CD4-positive, alpha-beta T cell treated with Interleukin-1 beta for 1 hour (primary cell): ENCODE measurements at places on chromosomes 16 and 17.

DNA sequence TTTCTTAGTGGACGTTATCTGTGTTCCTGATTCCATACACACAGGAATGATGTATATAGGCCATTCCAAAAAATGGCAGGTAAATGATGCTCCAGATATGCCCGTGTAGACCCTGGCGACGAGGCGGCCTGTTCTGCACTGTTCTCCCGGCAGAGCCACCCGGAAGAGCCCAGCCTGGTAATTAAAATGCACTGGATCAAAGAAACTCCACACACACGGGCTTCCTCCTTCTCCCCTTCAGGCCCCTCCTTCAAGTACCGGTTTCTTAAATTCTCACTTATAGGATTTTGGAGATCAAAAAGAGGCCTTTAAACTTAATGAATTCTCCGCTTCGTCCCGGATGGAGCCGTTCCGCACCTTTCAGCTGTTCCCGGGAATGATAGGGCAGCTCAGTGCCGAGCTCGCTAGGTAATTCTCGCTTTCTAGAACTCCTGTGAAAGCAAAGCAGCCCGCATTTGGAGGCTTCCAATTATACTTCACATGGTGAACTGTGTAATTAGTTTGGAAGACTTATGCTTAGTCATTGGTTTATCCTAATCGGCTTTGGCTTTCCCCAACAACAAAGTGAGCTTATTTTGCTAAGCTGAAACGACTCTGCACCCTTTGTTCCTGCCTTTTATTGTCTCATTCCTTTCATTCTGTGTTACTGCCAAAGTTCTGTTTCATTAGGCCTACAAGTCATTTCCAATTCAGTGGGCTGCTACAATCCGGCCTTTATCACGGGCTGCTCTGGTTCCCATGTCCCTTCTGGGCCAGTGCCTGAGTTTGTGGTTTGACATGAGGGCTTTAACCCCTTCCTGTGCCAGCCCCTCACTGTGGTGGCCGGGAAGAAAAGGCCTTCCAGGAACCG lies 150.0 kb downstream of the MSI2 start:
- DNase-seq: no peak

- DNase-seq: no peak
These were observed 26.1 kb upstream of the JPT2 start for GRCh38 chr16:1651974-1652312.

GRCh38 chr16:12535535-12536411 lies 267.9 kb downstream of the CPPED1 start:
- no peak for DNase-seq

- DNase-seq: no peak
These were observed 889 bp upstream of the ZNF423 start for GRCh38 chr16:49856672-49857330.

- DNase-seq: no peak
These were observed 52.7 kb upstream of the ZNF469 start for GRCh38 chr16:88329726-88330700.

DNA sequence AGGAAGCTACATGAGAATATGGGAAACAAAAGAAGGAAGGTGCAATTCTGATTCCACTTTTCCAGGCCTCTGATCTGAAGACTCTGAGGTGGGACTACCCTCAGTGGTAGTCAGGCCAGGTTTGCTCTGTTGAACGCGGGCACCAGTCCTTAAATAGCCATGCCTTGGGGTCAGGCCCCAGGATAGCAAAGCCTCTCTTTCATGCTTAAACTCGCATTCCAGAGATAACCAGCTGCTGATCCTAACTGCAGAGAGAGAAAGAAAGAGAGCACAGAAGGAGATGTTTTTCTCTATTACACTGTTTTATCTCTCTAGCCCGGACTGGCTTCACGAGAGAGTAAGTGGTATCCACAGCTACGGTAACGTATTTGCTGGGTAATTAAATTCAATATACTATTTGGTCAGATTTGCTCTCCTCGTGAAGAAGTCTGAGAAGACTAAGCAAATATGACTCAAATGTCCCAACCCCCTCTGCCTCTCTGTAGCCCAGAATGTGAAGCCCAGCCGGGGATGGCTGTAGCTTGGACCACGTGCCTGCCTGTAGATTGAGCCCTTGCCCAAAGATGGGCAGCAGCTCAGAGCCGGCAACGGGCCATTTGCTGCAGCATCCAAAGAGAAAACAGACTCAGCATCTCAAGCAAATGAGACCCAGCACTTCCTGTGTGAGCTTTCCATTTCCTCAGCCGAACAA lies 122.2 kb downstream of the SMG6 start:
- no peak for DNase-seq

DNA sequence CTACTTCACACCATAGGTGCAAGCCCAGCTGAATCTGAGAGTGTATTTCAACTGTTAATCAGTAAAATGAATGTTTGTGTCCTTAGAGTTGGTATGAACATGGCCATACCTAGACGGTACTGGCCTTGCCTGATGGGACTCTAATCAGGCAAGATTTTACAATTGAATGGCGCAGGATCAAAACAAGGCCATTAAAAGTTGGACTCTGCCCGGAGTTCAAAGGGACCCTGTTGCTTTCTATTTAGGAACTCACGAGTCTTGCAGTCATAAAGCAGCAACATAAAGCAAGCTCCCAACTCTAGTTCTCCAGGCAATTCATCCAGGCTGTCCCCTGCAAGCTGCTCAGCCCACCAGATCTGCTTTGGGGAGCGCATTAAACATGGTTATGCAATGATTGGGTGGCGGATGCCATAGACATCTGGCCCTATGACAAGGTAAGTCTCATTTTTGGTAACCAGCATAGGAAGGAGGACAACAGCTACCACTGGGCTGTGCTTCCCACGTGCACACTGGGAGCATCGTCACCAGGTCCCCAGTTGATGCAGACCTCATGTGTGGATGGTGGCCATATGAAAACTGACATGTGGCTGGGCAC lies 8.8 kb downstream of the TMEM186 start:
- no peak for DNase-seq

DNA sequence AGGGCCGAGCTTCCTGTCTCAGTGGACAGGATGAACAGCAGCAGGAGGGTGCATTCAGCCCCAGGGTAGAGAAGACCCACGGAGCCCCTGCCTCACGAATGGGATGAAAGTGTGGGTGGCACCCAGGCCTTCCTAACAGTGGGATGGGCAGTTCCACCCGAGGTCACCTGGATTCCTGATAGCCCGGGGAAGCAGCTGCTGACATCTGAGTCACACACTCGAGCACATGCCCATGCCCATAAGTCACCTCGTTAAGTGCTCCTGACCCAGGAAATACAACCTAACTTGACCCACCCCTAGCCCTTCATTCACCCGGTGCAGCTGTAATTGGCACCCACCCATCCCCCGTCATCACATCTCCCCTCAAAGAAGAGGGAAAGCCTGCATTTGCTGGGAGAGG lies 85.3 kb upstream of the FOXF1 start:
- DNase-seq: no peak

- DNase-seq: peak; percentile 6
These were observed 70.0 kb downstream of the PGS1 start for GRCh38 chr17:78448356-78448993.

GRCh38 chr17:745406-745805 lies 6.7 kb downstream of the GEMIN4 start:
- DNase-seq: no peak

GRCh38 chr17:38428112-38428642 lies at the start of gene ARHGAP23:
Gene ARHGAP23 (plus strand): TSS chr17:38428464. CDS start chr17:38428486, 22 bp downstream.
- DNase-seq: peak; percentile 39

- no peak for DNase-seq
These were observed 23.4 kb downstream of the NMRAL1 start for GRCh38 chr16:4450931-4451519.

DNA sequence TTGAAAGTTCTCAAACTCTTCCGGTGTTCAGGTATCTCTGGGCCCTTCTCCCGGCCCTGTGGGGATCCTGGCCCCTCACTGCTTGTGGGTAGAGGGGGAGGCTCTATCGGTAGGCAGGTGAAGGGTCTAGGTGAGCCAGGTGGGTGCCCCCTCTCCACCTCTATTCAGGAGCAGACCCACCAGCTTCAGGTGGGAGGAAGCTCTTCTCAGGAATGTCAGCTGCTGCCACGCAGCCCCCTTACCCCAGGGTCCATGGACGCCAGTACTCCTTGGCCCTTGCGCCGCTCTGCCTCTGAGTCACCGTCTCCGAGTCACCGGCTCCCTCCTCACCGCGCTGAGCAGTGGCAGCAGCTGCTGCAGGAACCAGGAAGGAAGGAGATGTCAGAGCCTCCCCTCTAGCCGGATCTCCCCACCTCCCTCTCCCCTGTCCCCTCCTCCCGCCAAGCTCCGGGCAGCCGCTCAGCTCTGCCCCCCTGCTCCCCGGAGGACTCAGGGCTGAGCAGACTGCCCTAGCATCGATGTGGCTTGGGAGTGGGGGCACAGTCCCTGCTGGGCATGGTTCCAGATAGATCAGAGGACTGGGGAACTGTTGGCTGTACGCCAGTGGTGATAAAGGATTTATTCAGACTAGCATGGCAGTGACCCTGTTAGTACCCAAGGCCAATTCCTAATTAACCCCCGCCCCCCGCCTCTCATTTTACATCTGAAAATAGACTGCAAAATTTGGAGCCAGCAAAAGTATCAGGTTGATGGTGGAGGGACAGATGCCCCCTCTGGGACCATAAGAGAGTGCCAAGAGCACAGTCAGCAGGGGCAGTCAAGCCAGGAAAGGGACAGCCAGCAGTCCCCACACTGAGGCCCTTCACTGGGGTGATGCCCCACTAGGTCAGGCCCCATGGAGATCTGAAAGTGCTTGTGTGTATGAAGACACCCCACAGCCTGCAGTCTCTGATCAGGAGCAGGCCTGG lies at the start of gene OSBPL7:
Gene OSBPL7, minus strand, starts transcription at position 371 of the 968 bp plus-strand sequence. CDS start 1,516 bp downstream, outside the sequence.
- peak; percentile 85 for DNase-seq

DNA sequence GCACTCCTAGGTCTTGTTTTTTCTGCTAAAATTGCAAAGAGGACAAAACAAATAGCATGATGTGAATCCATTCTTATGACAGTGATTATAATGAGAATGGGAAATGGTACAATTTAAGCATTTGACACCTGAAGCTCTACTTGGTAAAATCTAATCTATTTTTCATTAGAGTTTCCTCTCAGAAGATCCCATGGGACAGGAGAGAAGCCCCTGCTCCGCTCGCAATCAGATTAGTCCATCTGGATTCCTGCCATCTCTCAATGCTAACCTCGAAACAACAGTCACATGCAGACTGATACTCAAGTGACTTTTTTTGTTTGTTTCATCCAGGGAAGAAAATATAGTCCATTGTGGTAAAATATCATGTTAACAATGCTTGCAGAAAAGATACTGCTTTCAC lies 107.4 kb upstream of the TOM1L1 start:
- DNase-seq: no peak
